ENCODE measurements at places on chromosomes 5 and 9. TPM values are rescaled to one million over a fixed set of nuclear protein-coding genes. Genes with fewer than 3 reads are reported as not detected.

DNA sequence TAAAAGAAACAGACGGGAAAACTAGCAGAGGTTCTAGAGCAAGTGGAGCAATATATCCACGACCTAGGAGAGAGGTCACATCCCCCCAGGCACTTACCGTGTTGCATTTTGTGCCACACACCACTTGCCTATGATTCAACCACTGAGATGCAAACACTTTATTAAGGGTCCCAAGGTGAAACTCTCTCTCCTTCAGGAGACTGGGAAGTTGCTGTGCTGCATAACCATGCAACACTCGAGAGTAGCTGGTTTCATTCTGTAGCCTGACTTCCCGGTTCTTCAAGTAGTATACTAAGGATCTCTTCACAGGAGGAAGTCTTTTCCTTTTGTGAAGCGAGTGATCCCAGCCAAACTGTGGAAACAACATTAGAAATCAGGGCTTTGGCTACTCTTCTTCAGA lies 1.6 kb downstream of the DCAF12 start:
- no peak for DNase-seq

The GAS1 gene
- 18.3 TPM for total RNA-seq

DNA sequence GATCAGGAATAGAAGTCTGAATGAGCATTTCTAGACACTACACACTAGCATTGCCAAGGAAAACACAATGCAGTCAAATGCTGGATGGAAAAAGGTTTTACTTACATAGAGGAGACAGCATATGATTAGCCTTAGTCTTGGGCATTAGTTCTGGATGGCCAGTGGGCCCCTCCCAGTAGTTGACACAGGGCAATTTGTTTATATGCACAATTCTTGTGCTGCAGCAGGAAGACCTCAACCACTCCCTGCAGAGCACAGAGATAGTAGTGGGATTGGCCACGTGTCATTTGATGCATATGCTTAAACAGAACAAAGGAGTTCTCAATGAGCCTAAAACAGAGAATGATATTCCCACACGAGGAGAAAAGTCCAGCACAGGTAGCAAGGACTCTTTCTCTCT lies 1496.2 kb upstream of the CDH6 start:
- DNase-seq = no peak

- DNase-seq = no peak
Observed at GRCh38 chr5:59565551-59565950, 328.0 kb downstream of the PDE4D start.

The POU4F3 gene
- total RNA-seq = not detected

- no peak for DNase-seq
Observed at GRCh38 chr9:113536166-113536482, 72.6 kb downstream of the RGS3 start.

The SLC25A2 gene
- not detected for total RNA-seq

DNA sequence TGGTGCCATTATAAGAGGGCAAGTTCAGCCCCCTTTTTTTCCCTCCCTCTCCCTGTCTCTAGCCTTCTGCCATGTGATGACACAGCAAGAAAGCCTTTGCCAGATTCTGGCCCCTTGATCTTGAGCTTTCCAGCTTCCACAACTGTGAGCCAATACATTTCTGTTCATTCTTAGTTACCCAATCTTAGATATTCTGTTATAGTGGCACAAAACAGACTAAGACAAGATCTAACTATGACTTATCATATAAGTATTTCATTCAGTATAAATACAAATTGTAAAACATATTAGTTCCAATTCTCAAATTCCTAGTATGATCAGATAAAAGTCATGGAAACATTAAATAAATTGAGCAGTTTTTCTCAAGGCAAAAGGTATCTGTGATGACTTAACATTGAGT lies 276.3 kb downstream of the COX7C start:
- DNase-seq = no peak

- no peak for DNase-seq
Observed at GRCh38 chr5:154236011-154236410, 45.5 kb downstream of the GALNT10 start.

The MAMDC4 gene
- total RNA-seq = 4.1 TPM

GRCh38 chr5:55146080-55146479 lies 13.9 kb upstream of the GPX8 start:
- no peak for DNase-seq

The SYK gene
- total RNA-seq = 2.0 TPM

DNA sequence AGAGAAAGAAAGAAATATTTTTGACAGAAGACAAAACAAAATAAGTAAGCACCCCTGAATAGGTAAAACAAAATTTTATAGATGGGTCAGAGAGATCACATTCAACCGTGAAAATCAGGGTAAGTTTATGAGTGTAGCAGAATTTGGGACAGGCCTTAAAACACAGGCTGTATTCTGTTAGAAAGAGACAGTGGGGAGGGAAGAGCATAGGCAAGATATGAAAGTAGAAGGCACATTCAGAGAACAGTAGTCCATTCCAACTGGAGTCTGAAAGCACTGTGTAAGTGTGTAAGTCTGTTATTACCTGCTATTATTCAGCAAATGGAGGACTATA lies 38.6 kb downstream of the MRPS27 start:
- no peak for DNase-seq

- DNase-seq = no peak
Observed at GRCh38 chr9:83280268-83280667, 217.3 kb upstream of the RASEF start.

DNA sequence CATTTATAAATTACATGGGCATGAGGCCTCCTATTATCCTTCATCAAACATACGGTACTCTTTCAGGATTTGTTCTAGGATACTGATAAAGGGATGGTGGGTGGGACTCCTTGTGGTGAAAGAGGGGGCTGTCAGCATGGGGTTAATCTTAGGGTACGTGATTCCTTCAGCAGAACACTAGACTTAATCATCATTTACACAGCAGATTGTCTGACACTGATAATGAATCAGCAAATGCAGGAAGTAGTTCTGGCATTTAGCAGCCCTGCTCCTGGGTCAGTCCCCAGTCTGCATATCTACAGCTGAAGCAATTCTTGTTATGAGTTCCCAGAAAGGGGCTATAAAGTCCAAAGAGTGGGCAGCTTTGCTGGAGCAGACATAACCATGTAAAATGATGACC lies 384.6 kb downstream of the SPOCK1 start:
- DNase-seq = no peak

All from frontal cortex (tissue), 4 donors.